Suppressor macrophage treated with lipopolysaccharide for 1 hour (primary cell): ENCODE measurements at places on chromosomes 1 and 21.
A peak's percentile ranks its signal among the peaks of the same experiment; 100 is the strongest.

DNA sequence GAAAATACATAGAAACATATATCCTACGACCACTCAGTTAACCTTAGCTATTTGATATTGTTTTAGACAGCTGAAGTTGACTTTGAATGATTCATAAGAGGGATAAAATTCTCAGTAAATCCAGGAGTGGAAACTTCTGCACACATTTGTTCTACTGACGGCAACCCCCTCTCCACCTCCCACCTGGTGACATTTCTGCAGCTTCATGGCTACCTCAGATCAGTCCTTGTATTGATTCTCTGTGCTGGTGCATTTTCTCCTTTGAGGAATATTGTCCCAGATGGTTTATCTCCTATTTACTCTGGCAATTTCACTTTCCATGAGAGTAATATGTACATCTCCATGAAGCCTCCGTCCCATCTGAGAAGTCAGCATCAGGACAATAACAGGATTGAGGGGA is 57.7 kb upstream of the COA6 start:
- no peak for DNase-seq

DNA sequence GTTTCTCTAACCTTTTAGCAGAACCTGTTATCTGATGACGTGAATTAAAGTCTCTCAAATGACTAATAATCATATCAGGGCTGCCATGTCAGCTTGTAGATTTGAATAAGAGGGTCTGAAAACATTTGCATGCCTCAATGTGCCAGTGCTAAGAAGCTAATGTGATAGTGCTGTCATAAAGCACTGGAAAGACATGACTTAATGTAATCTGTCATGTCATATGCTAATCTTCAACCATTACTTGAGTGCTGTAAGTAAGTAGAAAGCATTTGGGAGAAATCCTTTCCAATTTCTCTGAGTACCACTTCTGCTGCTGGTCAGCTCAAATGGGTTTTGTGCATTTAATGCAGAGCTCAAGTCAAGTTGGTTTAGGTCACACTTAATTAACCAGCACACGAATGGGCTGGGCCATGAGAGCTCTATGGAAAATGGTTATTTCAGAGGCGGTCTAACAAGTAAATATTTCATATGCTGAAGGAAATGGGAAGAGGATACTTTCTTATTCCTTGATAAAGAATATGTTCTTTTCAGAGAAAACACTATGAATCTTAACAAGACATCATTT is 609.2 kb downstream of the LMO4 start:
- DNase-seq: no peak

DNA sequence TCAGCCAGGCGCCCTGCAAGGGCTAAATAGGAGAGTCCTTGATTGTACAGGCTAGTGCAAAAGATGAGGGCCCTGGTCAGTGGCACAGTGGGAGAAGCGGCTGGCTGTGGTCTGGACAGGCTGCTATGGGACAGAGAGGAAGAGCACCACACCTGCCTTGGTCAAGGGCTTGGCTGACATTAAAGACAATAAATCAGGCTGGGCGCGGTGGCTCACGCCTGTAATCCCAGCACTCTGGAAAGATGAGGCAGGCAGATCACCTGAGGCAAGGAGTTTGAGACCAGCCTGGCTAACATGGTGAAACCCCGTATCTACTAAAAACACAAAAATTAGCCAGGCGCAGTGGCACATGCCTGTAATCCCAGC is 62.9 kb downstream of the NID1 start:
- no peak for DNase-seq

GRCh38 chr1:214843281-214843680 is 239.3 kb upstream of the KCNK2 start:
- DNase-seq: no peak

- peak; percentile 48 for DNase-seq
These were observed 17.3 kb downstream of the NOC2L start for GRCh38 chr1:941588-942383.

GRCh38 chr1:224884361-224884801 is 45.1 kb upstream of the DNAH14 start:
- no peak for DNase-seq

DNA sequence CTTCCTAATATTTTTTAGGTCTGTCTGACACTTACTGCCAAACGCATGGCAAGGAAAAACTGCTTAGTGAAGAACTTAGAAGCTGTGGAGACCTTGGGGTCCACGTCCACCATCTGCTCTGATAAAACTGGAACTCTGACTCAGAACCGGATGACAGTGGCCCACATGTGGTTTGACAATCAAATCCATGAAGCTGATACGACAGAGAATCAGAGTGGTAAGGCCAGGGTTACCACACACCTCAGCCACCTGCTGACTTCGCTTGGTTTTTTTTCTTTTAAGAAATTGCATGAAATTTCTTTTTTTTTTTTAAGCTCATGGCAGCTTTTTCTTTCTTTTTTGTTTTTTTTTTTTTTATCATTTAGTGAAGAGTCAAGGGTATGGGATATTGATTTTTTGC is 17.2 kb downstream of the ATP1A1 start:
- peak; percentile 23 for DNase-seq

DNA sequence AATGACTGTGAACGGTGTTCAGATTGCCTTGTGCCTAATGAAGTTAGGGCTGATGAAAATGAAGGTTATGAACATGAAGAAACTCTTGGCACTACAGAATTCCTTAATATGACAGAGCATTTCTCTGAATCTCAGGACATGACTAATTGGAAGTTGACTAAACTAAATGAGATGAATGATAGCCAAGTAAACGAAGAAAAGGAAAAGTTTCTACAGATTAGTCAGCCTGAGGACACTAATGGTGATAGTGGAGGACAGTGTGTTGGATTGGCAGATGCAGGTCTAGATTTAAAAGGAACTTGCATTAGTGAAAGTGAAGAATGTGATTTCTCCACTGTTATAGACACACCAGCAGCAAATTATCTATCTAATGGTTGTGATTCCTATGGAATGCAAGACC is 96.6 kb downstream of the ZFYVE9 start:
- DNase-seq: peak; percentile 44

DNA sequence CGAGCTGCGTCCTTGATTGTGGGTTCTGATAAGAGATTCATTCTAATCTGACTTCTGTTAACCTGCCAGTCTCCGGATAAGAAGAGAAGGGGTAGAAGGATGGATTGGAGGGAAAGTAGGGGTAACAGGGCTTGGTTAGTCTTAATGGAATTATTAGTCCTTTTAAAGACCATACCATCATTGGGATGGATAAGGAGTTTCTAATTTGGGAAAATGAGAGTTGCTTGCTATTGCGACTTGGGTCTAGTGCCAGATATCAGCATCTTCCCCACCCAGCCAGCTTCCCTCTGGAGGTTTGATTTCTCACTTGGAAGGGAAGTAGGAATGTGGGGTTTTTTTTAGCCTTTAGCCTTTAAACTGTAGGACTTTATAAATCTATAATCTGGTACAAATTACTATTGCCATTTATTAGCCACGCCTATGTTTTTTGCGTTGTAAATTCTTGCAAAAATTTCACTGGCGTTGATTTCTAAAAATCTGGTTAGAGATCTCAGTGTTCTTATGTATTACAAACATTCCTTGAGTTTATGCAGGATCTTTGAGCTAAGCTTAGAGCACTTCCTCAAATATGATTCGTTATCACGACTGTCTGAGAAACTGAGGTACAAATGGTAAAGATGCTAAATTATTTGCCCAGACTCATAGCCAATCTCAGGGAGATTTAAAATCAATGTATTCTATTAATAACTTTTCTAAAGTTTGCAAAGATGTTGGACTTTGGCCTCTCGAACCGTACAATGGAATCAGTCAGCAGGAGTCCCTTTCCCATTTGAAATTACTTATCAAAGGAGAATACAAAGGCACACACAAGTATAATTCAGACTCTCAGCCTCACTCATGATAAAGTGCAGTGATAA is 1.3 kb downstream of the FAM20B start:
- DNase-seq: peak; percentile 36

- no peak for DNase-seq
These were observed 13.5 kb upstream of the SYNJ1 start for GRCh38 chr21:32741336-32741735.

- no peak for DNase-seq
These were observed 5.4 kb downstream of the TPRG1L start for GRCh38 chr1:3630161-3630611.

- peak; percentile 59 for DNase-seq
These were observed 39.3 kb upstream of the EYA3 start for GRCh38 chr1:28127617-28128257.

GRCh38 chr1:231508941-231509340 is 19.5 kb upstream of the TSNAX start:
- DNase-seq: no peak

DNA sequence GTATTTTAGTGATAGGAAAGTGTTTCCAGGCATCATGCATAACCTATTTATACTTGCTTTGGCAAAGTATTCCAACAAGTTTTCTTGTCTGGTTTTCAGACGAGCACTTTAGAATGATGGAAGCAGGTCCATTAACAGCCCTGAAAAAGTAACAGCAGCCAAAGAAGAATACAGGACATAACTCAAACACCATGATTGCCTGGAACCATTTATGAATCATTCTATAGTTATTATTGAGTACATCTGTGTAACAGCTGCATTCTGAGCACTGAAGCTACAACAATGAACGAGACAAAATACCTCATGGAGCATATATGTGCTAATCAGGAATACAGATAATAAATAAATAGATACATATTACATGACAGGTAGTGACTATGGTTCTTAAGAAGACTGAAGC is 12.6 kb downstream of the IL10RB start:
- DNase-seq: no peak

GRCh38 chr1:230282157-230282556 is 144.0 kb downstream of the PGBD5 start:
- no peak for DNase-seq

DNA sequence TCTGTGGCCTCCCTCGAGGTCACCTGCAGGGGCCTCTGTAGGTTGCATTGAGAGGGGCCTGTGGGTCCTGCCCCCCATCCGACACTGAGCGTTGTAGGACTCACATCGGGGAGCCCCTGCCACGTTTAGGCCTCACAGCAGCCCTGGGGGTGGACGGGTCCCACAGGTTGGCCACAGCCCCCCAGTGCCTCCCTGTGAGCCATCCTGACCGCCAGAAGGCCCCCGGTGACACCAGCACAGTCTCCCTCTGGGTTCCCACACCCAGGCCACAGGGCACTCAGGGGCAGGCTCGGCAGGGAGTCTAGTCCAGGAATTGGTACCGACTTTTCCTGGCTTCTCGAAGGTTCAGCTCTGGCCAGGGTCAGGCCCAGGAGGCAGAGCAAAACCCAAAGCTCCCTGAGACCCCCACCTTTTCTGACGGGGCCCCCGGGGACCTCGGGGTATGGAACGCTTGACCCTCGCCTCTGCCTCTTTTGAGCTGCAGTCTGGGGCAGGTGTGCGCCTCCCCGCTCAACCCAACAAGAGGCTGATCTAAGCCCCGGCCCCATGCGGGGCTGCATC is 13.9 kb upstream of the POFUT2 start:
- no peak for DNase-seq

DNA sequence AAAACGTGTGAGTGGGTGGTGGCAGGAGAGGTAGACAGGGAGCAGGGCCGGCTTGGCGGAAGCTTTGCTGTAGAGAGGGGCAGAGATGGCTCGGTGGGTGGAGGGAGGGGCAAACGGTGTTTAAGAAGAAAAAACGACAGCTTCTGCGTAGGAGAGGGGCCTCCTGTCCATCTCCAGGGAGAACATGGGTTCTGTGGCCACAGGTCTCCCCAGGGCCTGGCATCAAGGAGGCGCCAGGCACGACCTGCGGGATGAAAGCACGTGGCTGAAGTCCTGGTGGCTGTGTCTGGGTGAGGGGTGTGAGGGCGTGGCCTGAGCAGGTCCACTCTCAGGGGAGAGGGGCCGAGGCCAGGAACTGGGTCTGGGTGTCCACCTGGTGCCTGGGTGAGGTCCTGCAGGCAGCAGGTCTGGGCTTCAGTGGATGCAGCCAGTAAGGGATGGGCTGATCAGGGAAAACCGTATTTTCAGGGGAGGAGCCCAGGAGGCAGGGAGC is 940 bp upstream of the PRKCZ start:
- DNase-seq: no peak

DNA sequence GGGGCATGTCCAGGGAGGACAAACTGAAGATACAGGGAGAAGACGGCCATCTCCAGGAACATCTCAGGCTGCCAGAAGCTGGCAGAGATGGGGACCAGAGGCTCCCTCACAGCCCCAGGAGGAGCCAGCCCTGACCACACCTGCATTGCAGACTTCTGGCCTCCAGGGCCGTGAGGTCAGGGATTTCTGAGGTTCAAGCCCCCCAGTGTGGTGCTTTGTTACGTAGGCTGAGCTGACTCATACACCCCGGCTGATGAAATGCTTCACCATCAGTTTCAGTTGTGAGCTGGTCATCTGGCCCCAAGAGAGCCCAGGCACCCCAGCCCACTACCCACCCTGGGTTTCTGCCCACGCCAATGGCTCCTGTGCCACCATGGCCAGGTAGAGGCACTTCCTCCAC is 106.4 kb downstream of the SIK1 start:
- no peak for DNase-seq

DNA sequence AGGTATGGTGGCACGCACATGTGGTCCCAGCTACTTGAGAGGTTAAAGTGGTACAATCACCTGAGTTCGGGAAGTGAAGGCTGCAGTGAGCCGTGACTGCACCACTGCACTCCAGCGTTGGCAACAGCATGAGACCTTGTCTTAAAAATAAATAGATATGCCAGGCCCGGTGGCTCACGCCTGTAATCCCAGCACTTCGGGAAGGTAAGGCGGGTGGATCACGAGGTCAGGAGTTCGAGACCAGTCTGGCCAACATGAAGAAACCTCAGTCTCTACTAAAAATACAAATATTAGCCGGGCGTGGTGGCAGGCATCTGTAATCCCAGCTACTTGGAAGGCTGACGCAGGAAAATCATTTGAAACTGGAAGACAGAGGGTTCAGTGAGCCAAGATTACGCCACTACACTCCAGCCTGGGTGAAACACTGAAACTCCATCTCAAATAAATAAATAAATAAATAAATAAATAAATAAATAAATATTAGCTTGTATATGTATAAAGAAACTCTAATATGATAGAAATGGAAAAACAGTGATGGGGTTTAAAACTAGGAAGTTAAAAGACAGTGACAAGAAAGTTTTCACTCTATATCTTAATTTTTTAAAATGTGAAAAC is 18.8 kb downstream of the GATAD2B start:
- DNase-seq: no peak

- no peak for DNase-seq
These were observed 37.5 kb downstream of the CAMTA1 start for GRCh38 chr1:6822530-6823359.

DNA sequence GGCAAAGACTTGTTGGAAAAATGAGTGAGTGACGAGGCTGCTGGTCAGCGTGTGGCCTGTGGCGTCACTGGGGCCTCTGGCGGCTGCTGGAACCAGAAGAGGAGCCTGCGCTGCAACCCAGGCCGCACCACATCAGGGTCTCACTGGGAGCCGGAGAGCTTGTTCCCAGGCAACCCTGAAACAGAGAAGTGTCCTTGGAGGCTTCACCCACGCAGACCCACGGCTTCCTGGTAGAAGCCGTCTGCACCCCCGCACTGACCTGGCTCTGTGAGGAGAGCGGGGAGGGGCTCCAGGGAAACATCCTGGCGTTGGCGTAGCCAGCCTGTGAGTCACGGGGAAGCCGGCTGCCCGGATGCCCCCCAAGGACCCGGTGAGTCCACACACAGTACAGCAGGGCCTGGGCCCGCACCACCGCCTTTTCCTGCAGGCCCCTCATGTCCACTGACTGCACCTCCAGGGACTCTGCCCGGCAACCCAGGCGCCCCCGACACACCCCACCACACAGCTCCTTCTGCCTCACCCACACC is 57.4 kb downstream of the COL6A1 start:
- DNase-seq: peak; percentile 25

GRCh38 chr1:219460896-219461815 is 151.7 kb downstream of the ZC3H11B start:
- DNase-seq: peak; percentile 86

- no peak for DNase-seq
These were observed 136.5 kb downstream of the ZZZ3 start for GRCh38 chr1:77545970-77546369.

- DNase-seq: peak; percentile 77
These were observed 18.6 kb downstream of the NDUFS5 start for GRCh38 chr1:39044762-39045161.
